ENCODE measurements at places on chromosomes 5 and 9. TPM values are rescaled to one million over a fixed set of nuclear protein-coding genes. Genes with fewer than 3 reads are reported as not detected.

Gene PTGDS
- total RNA-seq = 67.5 TPM

Gene TLX3
- total RNA-seq = 5.2 TPM

- DNase-seq = no peak
Observed at GRCh38 chr9:110821064-110821463, 152.5 kb downstream of the MUSK start.

Gene TAF11L5
- not detected for total RNA-seq

DNA sequence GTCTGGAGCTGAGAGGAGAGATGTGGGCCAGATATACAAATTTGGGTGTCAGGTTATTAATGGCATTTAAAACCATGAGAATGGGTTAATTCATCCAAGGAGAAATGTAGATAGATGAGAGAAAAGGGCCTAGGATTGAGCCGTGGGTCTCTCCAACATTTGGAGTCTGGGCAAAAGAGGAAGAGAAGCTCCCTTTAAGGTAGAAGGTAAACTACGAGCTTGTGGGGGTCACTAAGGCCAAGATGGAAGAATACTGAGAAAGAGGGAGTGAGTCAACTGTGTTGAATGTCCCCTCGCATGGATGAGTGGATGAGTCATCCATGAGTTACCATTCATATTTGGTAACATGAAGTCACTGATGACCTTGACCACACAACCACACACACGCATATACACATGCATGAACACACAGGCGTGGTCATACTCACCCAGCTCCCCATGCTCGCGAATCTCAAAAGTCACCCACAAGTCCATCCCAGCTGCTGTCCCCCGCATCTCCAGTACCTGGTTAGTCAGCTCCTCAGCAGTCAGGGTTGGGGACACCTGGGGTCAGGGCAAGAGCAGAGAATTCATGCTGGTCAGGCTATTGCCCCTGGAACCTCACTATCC lies 6.8 kb upstream of the FCHSD1 start:
- no peak for DNase-seq

Gene KIF4B
- total RNA-seq = 0.18 TPM

DNA sequence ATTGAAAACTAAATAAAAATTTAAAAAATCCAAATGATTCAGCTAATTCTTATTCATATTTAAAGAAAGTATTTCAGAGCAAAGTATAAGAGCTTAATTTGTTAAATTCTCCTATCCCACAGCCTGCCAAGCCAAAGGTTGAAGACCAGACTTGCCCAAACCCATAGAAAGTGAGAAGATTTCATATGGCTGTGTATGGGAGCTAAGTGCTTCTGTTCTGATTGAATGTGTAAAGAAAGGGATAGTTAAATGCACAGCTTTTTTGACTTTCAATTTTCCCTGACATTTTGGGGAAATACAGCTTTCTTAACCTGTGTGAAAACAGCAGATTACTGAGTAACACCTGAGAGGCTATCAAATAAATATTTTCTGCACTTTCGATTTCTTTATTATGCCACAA lies 125.0 kb upstream of the MTAP start:
- DNase-seq = no peak

DNA sequence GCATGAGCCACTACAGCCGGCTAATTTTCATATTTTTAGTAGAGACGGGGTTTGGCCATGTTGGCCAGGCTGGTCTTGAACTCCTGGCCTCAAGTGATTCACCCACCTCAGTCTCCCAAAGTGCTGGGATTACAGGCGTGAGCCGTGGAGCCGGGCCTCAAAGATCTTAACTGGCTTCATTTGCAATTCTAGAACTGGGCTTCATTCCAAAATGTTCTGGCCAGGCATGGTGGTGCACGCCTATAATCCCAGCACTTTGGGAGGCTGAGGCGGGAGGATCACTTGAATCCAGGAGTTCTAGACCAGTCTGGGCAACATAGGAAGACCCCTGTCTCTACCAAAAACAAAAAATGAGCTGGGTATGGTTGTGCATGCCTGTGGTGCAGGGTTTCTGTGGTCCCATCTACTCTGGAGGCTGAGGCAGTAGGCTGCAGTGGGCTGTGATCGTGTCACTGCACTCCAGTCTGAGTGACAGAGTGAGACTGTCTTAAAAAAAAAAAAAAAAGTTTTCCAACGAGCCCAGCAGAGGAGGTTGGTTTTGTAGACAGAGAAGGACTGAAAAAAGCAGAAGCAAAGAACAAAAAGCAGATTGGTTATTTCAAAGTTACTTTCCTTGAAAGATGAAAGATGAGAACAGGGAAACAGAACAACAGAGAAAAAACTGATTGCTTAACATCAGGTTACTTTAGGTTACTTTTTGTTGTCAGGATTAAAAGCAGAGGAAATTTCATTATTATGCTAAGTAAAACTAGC lies 78.2 kb downstream of the ANKRD55 start:
- no peak for DNase-seq

Measured in cerebellum (tissue), 4 donors.